ENCODE measurements at places on chromosomes 11 and 22.

- DNase-seq: no peak
These were observed 997 bp upstream of the CDHR5 start for GRCh38 chr11:625636-626268.

GRCh38 chr11:120574876-120575275 lies 63.3 kb downstream of the GRIK4 start:
- no peak for DNase-seq

GRCh38 chr11:4539603-4540219 lies 5.3 kb upstream of the OR52M1 start:
- peak; percentile 35 for DNase-seq

DNA sequence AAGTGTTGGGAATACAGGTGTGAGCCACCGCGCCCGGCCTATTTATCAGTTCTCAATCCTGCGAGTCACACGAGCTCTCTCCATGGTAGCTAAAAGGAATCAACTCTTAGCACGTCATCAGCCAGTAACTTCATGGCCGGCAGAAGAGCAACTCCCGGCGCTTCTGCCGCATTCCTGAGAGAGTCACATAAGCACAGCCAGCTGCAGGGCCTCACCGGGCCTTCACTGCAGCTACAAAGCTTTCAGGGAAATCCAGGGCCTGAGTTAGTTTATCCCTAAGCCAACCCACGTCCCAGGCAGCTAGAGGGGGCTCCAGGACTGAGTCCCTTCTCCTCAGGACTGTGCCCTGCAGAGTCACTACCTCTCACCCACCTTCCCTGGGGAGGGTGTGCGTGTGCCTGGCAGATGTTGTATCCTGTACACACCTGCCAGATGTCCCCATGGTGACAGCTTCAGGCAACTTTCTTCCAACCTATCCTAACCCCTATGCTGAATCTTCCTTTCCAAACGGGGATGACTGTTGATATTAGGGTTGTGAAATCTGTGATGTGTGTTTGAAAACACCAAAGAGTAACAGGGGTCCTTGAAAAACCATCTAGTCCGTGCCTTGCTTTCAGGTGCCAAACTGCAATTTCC lies 45.9 kb upstream of the ARFGAP3 start:
- DNase-seq: no peak

GRCh38 chr11:86785576-86785975 lies 14.8 kb upstream of the PRSS23 start:
- no peak for DNase-seq

GRCh38 chr11:3152471-3153110 lies 12.5 kb downstream of the OSBPL5 start:
- no peak for DNase-seq

GRCh38 chr11:66510271-66510989 lies at the start of gene BBS1:
BBS1 (plus strand) TSS chr11:66510635; CDS start chr11:66510660, 25 bp downstream.
- peak; percentile 83 for DNase-seq

GRCh38 chr11:66843776-66844495 lies 695 bp downstream of the RCE1 start:
- DNase-seq: no peak

DNA sequence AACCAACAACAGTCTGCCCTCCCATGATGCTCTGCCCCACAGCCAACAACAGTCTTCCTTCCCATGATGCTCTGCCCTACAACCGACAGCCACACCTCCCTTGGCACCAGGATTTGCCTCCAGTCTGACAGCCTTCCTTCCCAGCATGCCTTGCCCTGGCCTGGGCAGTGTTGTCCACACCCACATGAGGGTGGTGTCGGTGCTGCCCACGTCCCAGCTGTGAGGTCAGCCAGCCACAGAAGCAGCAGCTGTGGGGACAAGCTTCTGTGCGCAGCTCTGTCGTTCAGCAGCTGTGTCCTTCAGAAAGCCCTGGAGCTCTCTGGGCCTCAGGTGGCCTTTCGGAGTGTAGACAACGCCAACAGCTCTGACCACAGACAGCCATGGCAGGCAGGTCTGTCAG lies 1378.9 kb downstream of the BRD1 start:
- no peak for DNase-seq

- no peak for DNase-seq
These were observed 132.6 kb downstream of the MICAL2 start for GRCh38 chr11:12242966-12243365.

- no peak for DNase-seq
These were observed 69.1 kb downstream of the LDLRAD3 start for GRCh38 chr11:36012979-36013378.

DNA sequence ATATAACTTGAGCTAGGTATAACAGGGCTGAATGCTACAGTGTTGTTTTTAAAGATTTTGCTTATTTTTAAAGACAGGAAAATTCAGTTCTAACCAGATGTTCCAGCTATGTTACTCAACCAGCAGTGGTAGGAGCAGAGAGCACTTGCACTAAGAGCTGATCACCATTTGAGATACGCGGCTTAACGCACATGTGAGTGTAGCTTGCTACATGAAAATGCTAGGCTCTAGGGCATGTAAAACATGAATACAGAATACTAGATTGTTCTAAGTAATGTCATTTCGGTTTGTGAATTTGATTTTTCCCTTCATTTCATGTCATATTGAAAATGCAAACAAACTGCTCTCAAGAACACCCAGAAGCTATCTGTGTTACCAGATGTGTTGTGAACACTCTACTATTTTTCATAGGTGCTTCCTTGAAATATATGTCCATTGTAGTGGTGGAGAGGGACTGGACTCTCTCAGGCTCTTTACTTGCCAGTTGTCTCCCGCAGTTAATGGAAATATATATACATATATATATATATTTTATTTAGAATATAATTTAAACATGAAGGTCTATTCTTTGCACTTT lies 10.8 kb upstream of the TECTA start:
- DNase-seq: no peak

- no peak for DNase-seq
These were observed 423.7 kb downstream of the BRD1 start for GRCh38 chr22:49404020-49404419.

- DNase-seq: no peak
These were observed 23.9 kb upstream of the ACR start for GRCh38 chr22:50714150-50714549.

DNA sequence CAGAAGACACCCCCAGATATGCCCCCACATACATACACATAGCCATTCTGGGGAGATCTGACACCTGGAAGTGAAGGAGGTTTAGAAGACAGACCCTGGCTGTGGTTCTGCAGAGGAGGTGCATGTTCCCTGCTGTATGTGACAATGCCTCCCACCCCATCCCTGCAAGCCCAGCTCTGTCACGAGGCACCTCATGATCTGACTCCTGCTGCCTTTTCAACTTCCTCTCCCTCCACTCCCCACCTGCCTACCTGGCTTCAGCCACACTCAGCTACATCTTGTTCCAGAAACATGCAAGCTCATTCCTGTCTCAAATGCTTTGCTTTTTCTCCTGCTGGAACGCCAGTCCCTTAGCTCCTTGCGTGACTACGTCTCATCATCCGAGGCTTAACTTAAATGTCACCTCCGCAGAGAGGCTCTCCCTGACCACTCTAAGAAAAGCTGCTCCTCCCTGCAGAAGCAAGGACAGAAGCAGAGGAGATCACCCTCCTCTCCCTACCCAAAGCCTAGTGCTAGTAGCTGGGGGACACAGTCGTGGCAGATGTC lies 114.5 kb downstream of the FEZ1 start:
- no peak for DNase-seq

- no peak for DNase-seq
These were observed 98.1 kb upstream of the KIRREL3 start for GRCh38 chr11:127098684-127099083.

- no peak for DNase-seq
These were observed 24.3 kb downstream of the MPPED2 start for GRCh38 chr11:30561691-30562415.

GRCh38 chr11:121688860-121689614 lies 236.3 kb upstream of the SORL1-AS1 start:
- no peak for DNase-seq

- DNase-seq: peak; percentile 2
These were observed 16.2 kb upstream of the LDLRAD3 start for GRCh38 chr11:35927682-35928081.

GRCh38 chr22:41620589-41621098 lies at the start of gene DESI1:
DESI1 (minus strand) TSS chr22:41621043; CDS start chr22:41620839, 204 bp downstream.
- no peak for DNase-seq

DNA sequence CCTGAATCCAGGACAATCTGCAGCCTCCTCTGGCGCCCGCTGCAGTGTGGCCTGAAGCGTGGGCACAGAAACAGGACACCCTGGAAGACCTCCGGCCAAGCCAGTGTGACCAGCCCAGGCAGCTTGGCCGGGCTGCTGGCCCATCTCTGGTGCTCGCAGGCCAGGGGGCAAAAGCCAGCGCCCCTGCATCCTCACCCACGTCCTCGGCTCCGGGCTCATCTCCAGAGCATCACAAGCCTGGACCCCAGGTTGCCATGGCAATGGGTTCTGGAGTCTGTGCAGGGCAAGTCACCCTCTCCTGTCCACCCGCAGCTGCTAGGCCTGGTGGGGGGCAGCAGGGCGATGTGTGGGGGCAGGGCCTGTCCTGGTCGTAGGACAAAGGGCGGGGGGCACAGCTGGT lies 9.3 kb upstream of the PDGFB start:
- no peak for DNase-seq

All from CD4-positive, alpha-beta T cell treated with Interleukin-2 at 100 ng/mL for 4 hours (primary cell).